Cortex of kidney (tissue), 1 donor: ENCODE measurements at places on chromosomes 16 and 17.

GRCh38 chr16:88554711-88555264 lies 15.4 kb upstream of the ZC3H18 start:
- DNase-seq, result no peak

DNA sequence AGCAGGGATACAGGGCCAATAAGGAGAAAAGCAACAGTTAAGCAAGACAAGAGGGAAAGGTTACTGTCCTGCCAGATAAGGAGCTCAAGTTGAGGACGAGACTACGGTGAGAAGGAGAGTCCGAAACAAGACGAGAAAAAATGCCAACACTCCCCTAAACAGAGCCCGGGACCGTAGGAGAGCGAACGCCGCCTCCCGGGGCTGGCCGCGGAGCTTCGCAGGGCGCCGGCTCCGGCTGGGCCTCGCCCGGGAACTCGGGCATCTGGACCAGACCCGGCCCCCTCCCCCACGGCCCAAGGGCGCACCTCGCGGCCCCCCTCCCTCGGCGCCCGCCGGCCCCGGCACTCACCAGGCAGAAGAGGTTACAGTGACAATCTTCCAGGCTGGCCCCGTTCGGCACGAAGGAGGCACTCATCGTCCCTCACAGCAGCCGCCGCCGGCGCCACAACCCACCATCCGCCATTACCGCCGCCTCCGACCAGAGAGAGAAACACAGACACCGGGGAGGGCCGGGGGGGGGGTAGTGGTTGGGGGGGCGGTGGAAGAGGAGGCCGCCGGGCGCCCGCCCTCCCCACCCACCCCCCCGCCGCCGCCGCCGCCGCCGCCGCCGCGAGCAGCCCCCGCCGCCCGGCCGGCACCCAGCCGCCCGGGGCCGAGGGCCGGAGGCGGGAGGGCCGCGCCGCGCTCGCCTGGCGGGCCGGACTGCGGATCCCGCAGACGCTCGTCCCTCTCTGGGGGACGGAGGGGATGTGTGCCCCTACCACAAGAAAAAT lies at the start of gene MED13:
TSS of gene MED13 (minus strand) at position 488 of the 773 bp plus-strand sequence. CDS start at position 415, 73 bp downstream.
- no peak for DNase-seq

DNA sequence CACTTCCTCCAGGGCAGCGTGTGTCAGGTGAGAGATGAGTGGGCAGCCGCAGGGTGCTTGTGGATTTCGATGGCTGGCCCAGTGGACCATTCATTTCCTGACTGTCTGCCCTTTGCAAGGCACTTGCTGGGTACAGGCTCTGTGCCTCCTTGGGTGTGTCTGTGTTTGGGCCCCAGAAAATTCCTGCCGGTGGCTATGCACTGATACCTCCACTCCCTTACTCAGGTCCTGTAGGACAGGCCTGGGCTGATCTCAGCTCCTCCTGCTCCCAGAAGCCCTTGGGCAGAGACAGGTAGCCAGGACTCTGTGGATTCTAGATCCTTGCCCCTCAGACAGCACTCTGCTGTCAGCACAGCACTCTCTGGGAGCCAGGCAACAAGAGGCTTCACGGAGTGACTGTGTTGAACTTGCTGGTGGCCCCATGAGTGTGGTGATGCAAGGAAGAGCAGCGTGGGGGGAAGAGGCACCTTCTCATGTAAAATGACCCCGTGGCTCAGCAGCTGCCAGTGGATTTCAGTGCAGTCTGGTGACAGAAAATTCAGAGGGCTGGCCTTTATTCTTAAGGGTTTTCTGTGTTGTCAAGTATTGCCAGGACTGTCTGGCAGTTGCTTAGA lies 29.0 kb downstream of the PGS1 start:
- no peak for DNase-seq

GRCh38 chr17:59508999-59509625 lies 56.3 kb upstream of the DHX40 start:
- DNase-seq, result no peak

DNA sequence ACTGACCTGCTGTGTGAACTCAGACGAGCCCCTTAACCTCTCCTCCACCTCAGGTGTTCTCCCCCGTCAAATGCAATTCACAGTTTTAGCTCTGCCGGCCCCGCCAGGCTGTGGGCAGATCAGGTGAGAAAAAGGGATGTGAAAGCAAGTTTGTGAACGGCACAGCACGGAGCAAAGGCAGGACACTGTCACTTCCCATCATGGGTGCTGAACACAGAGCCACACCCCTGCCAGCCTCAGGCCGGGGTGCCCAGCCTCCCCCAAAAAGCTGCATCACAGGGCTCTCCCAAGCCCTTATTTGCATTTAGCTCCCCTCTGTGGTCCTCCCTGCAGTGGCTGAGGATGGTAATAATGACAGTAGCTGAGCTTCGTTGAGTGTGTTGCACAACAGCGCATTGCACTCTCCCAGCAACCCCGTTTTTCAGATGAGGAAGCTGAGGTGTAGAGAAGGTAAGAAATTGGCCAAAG lies 88.8 kb upstream of the TNRC6C start:
- DNase-seq, result no peak

GRCh38 chr17:41185001-41185400 lies 290 bp upstream of the KRTAP4-1 start:
- no peak for DNase-seq

- DNase-seq, result no peak
Measured at GRCh38 chr16:5008311-5008731, 25.4 kb downstream of the NAGPA start.

DNA sequence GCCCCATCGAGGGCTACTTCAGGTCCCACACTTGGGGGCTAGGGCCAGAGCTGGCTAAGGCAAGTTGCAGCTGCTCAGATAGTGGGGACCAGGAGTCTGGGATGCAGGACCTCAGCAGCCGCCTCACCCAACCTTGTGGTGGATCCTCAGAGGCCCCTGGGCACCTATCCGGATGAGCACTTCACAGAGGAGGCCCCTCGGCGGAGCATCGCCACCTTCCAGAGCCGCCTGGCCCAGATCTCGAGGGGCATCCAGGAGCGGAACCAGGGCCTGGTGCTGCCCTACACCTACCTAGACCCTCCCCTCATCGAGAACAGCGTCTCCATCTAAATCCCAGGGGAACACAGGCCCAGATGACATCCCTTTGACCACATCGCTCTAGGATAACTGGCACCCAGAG lies 9.4 kb downstream of the ALOX15B start:
- no peak for DNase-seq

GRCh38 chr17:45430738-45431530 lies 1.7 kb downstream of the ARHGAP27 start:
- no peak for DNase-seq

DNA sequence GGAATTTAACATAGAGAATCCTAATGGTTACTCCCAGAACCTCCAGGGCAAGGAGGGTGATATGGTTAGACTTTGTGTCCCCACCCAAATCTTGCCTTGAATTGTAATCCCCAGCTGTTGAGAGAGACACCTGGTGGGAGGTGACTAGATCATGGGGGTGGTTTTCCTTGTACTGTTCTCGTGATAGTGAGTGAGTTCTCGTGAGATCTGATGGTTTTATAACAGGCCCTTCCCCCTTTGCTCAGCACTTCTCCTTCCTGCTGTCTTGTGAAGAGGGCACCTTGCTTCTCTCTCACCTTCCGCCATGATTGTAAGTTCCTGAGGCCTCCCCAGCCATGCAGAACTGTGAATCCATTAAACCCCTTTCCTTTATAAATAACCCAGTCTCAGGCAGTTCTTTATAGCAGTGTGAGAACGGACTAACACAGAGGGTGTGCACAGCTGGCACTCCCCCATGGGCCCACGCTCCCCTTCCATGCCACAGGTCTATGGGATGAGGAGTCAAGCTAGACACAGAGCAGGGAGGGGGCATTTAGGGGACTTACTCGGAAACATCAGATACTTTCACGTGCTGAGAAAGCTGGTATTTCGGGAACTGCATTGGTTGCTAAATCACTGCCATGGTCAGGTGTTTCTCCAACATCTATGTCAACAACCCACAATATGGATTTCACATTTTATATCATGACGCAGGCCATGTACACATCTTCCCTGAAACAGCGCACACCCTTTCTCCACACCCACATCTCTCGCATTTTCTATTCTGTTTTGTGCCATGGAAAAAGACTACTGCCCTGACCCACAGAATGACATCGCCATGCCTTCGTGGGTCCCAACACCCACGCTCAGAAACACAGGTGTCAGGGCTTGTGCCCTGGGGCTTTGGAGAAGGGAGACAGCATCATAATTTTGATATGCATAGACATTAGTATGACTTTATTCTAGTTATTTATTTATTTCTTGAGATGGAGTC lies 199.1 kb upstream of the GSE1 start:
- no peak for DNase-seq

- no peak for DNase-seq
Measured at GRCh38 chr16:23466162-23466885, 13.3 kb upstream of the COG7 start.

DNA sequence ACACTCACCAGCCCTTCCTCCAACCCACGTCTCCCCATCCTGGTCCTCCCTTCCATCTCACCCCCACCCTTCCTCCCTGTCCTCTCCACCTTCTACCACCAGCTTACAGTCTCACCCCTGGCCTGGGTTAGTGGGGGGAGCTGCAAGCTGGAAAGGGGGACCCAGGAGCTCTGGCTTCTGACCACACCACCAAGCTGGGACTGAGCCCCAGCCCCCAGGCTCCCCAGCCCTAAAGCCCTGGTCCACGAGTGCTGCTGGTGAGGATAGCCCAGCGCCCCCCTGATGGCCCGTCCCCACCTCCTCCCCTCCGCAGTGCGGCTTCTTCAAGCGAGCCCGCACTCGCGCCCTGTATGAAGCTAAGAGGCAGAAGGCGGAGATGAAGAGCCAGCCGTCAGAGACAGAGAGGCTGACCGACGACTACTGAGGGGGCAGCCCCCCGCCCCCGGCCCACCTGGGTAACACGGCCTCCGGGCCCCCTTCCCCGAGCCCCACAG lies 7.2 kb upstream of the PDK2 start:
- no peak for DNase-seq

DNA sequence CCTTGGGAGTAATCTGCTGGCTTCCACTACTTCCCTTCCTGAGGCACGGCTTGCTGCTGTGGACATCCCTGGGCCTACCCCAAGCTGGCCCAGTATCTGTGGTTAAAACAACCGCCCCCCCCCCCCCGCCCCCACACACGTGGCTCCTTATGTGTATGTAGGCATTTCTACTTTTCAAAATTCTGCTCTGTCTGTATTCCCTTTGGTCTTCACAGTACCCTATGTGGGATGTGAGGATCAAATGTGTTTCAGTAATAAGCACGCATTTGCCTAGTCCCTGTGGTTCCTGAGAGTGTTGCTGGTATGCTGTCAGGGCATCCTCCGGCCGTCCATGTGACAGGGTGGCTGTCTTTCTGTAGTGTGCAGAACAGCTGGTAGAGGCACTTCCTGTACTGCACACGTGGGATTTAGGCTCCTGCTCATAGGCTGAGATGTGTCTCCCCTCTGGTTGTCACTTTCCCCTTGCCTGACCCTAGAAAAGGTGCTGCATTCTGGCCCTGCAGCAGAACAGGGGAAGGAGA lies 2.2 kb downstream of the NT5M start:
- no peak for DNase-seq

- no peak for DNase-seq
Measured at GRCh38 chr17:40936976-40937375, 470 bp downstream of the KRT23 start.

DNA sequence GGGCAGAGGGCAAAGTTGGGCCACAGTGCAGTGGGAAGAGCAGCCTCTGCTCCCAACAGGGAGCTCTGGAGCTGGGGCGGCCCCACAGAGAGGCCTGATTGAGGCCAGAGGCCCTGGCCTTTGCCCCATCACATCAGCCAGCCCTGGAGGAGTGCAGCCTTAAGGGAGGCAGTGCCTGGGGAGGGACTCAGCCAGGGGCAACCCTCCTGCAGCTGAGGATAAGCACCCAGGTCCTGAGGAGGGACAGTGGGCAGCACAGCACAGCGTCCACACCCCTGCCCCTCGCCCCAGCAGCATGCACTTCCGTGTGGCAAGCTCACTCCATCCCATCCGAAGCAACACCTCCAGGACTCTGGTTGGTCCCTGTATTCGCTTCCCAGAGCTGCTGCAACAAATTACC lies 61.9 kb upstream of the CBX4 start:
- DNase-seq, result no peak

DNA sequence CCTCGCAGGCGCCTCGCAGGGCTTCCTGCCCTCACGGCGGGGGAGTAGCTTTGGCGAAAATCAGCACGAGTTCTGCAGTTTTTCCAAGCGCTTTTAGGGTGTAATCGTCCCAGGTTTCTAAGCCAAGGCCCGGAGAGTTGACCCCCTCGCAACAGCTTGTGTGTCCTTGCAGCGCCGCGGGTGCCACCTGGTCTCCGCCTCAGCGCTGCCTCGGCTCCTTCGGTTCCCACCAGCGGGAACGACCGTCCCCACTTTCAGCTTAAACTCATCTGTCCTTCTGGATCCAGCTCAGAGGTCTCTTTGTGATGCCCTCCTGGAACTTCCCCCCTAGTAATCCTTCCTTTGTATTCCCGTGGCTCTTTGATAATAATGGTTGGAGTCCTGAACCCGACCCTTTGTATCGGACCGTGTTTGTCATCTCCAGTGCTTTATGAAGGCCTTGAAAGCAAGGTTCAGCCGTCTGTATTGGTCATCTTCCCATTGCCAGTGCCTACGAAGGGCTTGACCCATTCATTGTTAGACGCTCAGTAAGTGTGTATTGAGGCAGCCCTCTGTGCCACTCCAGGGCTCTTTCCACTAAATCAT lies 858 bp upstream of the SMARCE1 start:
- no peak for DNase-seq

DNA sequence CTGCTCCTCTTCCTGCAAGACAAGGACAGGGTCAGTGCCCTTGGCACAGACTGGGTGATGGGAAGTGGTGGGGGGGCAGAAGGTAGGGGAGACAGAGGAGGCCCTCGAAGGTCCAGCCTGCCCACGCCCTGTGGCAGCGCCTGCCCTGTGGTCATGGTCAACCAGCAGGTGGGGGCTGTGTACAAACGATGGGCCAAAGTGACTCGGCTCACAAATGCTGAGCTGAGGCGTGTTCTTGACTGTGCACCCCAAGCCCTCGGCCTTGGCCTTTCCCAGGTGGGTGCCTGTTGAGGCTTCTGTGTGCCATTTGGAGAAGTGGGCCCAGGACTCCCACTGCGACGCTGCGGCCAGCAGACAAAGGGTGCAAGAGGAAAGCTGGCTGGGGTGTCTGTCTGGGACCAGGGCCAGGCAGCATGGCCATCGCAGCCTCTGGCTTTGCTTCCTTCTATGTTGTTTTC lies 22.6 kb downstream of the MXRA7 start:
- no peak for DNase-seq

DNA sequence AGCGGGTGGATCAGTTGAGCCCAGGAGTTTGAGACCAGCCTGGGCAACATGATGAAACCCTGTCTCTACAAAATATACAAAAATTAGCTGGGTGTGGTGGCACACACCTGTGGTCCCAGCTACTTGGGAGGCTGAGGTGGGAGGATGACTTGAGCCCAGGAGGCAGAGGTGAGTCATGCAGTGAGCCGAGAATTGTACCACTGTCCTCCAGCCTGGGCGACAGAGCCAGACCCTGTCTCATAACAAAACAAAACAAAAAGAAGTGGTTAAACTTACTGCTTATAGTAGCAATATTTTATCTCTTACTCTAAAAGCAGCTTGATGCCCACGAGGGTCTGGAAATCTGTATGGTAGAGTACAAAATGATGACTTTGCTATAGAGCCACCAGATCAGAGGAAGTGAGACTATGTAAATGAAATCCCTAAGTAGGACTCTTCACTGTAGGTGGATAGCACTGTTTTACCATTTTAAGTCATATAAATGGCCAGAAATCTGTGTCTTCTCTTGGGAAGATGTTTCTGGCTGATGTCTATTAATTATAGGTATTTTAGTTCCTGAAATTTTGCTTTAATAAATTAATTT lies 60.4 kb upstream of the MRC2 start:
- DNase-seq, result no peak

- no peak for DNase-seq
Measured at GRCh38 chr16:88385831-88386815, 3.4 kb downstream of the ZNF469 start.

- DNase-seq, result no peak
Measured at GRCh38 chr16:23570992-23571632, 13.6 kb downstream of the UBFD1 start.

GRCh38 chr17:21201298-21201595 lies 12.7 kb downstream of the TMEM11 start:
- DNase-seq, result no peak
